ENCODE measurements at places on chromosomes 2 and 18.

- DNase-seq = no peak
Observed at GRCh38 chr2:9818097-9818496, 25.2 kb upstream of the TAF1B start.

- no peak for DNase-seq
Observed at GRCh38 chr18:708096-708495, 4.3 kb downstream of the ENOSF1 start.

DNA sequence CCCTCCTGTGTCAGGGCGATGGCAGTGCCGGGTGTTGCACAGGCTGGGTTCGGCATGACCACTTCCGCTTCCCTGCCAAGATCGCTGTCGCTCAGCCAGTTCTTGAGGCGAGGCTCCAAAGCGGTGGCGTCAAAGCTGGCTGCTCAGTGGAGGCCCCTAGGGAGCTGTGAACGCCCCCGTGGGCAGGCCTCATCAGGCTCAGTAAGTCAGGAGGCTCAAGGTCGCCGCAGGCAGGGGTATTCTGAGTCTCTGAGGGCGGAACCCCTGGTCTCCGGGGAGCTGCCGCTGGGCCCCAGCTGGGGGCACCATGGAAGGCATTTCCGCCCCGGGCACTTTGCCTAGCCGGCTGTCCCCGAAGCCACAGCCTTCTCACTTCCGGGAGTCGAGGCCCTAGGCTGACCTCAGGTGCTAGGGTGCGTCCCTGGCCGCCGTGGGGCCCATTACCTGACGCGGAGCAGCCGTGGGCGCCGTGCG lies 210.4 kb downstream of the SOCS6 start:
- DNase-seq = no peak

DNA sequence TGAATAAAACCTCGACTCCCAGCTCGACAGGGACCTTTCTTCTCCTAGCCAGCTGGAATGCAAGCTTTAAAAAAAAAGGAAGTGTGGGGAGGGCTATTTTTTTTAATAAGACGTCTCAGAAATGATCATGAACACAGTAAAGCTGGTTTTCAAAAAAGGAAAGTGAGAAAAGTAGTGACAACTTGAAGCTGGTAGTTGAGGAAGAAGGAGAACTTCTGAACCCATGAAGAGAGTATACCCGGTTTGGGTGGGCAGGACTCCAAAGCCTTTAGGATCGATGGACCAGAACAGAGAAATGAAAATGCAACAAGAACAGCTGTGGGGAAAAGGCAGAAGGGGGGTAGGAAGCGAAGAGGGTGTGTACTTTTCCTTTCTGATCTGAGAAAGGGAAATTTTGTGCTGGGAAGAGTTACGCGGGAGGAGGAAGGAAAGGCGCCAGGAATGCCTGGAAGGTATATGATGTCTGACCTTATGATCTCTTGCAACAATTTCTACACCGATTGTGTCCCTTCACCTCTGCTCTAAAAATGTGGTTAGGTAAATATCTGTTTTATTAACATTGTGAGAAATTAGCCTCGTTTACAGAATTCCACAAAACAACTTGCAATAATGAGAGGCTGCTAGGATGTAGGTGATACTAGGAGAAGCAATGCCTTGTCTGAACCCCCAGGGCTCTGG lies 22.6 kb upstream of the CYP1B1 start:
- peak; percentile 59 for DNase-seq

DNA sequence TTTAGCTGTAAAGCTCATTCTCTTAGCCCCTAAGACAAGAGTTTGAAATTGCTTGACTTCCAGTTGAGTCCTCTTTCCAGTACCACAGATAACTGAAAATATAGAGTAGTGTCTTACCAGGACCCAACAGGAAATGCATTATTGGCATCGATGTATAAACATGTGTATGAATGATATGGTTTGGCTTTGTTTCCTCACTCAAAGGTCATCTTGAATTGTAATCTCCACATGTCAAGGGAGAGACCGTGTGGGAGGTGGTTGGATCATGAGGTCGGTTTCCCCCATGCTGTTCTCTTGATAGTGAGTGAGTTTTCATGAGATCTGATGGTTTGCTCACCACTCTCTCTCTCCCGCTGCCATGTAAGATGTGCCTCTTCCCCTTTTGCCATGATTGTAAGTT lies 745.0 kb downstream of the TMEM182 start:
- DNase-seq = no peak

All from muscle of back (tissue), 13 donors.